ENCODE measurements at places on chromosomes 7 and 10.

- no peak for DNase-seq
Observed at GRCh38 chr10:75067272-75067671, 44.2 kb upstream of the SAMD8 start.

DNA sequence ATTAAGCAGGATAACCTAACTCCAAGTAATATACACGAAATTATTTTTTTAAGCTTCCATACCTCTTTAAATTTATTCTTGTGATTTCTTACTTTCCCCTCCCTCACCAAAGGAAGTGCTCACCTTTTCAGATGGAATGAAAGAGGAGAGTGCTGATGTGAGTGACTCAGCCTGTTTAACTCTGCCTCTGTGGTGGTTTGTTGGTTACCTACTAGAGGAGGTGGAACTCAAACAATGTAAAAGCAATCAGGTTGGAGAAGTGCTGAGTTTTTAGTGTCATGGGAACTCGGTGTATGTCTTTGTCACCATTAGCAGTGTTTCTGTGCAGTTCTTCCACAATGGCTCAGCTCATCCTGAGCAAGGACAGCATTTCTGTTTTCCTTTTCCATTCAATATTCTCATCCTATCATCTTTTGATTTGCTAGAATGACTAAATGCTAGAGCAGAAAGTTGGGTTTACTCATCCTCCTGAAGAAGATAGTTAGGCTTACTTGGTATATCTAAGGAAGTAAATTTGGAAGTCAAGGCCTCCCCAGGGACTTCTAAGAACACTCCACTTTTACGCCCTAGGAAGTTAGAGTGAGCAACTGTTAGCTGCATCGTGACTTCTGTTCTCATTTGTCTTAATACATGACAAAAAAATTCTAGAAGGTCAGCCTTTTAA lies 6.0 kb downstream of the ADD3 start:
- DNase-seq = no peak

DNA sequence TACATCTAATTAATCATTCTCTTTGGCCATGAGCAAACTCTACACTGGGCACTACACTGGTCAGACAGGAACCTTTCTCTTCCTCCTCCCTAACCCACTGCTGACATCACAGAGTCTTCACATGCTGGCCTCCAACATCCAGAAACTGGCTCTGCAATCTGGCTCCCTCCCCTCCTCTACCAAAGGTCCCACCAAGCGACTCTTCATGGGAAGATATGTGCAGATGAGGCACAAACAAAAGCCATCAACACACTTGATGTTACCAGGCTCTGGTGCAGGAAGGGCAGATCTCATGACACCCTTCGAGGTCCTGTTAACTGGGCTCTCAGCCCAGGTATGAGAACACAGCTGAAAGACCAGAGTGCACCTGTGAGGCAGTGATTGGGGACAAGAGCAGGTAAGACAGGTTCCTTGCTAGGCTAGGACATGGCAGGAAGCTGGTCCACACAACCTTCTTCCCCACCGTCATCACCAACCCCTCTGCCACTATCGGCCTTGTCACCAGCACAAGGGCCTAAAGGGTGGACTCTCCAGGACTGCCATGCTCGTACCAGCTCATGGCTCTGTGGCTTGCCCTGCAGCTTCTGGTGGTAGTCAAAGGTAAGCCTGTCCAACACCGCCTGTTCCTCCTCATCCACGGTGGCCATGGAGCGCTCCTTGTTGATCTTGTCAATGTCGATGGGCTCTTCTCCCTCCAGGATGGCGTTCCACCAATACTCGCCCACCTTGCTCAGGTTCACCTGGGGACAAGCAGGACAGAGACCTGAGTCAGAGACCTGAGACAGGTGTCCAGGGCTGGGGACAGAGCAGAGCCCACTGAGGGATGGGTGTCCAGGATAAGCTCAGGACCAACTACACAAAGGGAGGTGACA lies 66.6 kb upstream of the CAMK2B start:
- DNase-seq = no peak

DNA sequence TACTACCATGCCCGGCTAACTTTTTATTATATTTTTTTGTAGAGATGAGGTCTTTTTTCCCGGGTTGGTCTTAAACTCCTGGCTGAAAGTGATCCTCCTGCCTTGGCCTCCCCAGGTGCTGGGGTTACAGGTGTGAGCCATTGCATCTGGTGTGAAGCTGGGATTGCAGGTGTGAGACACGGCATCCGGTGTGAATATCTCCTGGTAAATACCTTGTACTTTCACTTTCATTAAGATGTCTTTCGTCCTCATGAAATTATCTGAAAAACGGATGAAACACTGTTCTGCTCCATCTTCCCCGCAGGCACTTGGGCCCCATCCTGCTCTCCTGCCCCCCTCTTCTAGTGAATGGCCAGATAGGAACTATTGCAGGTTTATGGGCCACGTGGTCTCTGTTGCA lies 60.1 kb upstream of the CCZ1B start:
- no peak for DNase-seq

DNA sequence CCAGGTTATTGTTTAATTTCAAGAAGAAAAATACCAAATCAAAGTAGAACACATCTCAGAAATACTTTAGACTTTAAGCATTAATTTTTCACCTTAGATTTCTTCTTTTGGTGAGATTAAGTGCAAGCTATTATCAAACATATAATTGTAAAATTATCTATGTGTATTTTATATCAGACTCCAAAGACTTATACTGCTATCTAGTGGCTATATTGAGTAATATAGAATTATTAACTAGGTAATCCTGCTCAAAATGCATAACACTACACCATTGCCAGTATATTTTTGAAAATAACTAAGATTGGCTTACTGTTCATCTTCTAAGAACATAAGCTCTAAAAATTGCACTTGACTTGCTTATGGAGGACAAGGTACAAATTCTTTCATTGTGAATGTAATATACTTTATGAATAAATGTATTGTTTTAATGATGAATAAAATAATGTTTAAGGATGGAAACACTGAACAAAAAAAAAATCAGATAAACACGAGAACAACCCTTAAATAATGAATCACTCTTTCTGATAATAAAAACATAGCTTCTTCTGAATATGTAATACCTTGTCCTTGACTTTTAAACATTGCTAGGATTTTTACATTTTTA lies 86.7 kb upstream of the GNAI1 start:
- DNase-seq = no peak

- DNase-seq = no peak
Observed at GRCh38 chr10:19518632-19519031, 297.6 kb upstream of the PLXDC2 start.

Data from NCI-H1092 (cell line).